CD4-positive, alpha-beta T cell treated with Interleukin-4 for 1 hour (primary cell): ENCODE measurements at places on chromosomes 2 and 18.
A peak's percentile ranks its signal among the peaks of the same experiment; 100 is the strongest.

- no peak for DNase-seq
Measured at GRCh38 chr2:240811346-240812300, 8.4 kb downstream of the KIF1A start.

- DNase-seq: peak; percentile 78
Measured at GRCh38 chr18:23515911-23516546, 12.7 kb downstream of the RMC1 start.

DNA sequence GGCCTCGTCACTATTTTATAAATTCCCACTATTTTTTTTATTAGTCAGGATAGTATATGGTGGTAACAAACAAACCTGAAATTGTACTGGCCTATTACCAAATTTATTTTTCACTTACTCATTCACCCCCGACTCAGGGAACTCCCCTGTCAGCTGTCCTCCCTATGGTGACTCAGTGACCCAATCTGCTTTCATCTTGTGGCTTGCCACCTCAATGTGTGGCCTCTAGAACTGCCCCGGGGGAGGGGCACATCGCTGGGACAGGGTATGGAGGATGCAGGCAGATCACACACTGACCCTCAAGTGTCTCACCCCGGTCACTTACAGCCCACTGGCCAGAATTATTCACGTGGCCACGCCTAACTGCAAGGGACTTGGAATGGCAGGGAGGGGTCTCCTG lies 71.6 kb downstream of the ACTR2 start:
- DNase-seq: no peak

DNA sequence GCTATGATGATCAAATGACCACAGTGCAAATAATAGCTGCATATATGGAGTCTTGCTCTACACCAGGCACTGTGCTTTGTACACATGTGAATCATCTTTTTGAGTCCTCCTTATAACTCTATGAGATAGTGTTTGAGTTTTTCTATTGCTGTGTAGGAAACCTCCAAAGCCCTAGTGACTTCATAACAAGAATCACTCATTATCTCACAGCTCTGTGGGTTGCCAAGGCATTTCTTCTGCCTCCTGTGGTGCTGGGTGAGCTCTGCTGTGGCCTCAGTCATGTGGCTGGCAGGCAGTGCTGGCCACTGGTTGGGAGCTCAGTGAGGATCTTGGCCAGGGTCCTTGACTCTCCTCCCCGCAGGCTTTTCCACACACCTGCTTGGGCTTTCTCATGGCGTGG lies 153.4 kb downstream of the CAPN13 start:
- no peak for DNase-seq

DNA sequence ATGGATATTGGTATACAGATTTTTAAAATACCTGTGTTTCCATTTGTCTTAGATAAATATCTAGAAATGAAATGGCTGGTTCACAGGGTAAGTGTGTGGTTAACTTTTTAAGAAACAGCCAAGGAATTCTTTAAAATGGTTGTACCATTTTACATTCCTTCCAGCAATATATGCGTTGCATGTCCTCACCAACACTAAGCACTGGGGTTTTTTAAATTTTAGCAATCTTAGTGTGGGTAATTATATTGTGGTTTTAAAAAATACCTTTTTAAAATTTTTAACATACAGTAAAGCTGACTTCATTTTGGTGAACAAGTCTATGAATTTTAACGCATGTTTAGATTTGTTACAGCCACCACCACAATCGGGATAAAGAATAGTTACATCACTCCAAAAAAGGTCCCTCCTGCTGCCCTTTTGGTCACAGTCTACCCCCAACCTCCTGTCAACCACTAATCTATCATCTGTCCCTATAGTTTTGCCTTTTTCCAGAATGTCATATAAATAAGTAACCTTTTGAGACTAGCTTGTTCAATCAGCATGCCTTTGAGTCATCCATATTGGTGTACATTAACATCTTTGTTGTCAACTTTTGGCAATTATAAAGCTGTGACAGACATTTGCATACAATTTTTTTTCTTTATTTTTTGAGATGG lies 128.1 kb upstream of the MSTN start:
- DNase-seq: no peak

- no peak for DNase-seq
Measured at GRCh38 chr2:579351-579886, 97.8 kb downstream of the TMEM18 start.

DNA sequence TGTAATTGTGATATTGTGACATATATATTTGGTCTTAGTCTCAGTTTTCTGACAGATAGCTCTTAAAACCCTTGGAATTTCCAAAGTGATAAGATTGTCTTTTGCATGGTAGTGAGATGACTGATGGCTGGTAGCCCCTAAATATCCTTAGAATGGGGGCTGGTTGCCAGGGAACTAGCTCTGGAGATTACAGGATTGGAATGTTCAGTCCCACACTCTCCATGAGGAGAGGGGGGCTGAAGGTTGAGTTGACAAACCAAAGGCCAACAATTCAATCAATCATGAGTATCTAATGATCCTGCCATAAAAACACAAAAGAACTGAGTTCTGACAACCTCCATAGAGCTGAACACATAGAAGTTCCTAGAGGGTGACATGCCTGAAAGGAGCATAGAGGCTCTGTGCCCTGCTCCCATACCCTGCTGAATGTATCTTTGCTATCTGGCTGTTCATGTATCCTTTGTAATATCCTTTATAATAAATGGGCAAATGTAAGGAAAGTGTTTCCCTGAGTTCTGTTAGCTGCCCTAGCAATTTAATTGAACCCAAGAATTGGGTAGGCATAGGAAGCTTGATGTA lies 1680.3 kb upstream of the PIK3C3 start:
- DNase-seq: no peak

DNA sequence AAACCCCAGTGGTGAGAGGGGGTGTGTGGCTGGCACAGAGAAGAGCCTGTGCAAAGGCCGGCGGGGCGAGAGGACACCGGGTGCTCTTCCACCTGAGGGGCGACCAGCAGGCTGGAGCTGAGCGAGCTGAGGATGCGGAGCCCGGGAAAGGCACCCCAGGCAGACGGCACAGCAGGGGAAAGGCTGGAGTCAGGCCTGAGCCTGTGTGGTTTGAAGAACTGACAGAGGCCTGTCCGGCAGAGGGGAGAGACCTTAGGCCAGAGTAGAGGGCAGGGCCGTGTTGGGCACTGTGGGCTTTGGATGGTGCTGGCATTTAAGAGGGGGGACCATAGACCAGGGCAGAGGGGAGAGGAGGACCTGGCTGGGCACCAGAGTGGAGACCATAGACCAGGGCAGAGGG lies 149.8 kb downstream of the RTP5 start:
- no peak for DNase-seq

DNA sequence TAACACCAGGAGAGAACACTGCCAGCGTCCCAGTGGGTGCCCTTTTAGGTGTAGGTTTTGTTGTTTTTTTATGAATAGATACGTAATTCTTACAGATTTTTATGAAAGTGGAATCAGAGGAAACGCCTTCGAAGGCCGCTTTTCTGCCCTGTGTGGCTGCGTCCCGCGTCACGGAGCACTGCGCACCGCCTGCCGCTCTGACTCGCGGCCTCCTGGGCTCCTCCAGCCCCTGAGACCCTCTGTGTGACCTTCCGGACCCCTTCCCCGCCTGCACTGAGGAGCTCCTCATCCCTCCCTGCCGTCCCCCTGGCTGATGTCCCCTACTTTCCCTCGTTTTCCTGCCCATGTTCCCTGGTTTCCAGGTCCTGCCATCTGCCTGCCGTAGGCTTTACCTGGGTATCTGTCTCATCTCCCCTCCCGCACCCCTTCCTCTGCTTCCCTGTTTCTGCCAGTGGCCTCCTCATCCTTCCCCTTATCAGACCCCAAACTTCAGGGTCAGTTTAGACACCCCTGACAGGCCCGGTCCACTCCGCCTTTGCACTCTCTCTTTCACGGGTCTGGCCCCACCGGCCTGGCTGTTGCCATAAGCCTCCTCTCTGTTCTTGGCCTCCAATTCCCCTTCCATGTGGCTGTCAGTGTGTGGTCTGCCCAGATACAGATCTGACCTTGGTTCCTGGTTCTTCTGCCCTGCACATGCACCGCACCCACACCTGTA lies 32.7 kb downstream of the PDIA6 start:
- no peak for DNase-seq

DNA sequence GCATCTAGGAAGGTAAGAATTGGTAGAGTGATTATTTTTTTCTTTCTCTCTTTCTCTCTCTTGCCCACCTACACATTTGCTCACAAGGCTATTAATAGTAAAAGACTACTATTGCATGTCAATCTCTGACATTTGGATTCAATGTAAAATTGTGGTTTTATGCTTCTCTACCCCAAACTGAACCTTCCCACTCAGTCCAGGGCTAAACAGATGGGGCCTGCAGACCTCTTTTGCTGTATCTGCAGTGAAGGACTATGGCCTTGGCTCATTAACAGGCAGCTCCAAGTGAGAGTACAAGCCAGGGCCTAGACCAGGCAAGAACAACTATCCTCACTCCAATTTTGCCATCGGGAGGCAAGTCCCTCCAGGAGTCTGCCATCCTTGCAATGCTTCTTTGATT lies 68.3 kb upstream of the ARL4C start:
- DNase-seq: no peak

DNA sequence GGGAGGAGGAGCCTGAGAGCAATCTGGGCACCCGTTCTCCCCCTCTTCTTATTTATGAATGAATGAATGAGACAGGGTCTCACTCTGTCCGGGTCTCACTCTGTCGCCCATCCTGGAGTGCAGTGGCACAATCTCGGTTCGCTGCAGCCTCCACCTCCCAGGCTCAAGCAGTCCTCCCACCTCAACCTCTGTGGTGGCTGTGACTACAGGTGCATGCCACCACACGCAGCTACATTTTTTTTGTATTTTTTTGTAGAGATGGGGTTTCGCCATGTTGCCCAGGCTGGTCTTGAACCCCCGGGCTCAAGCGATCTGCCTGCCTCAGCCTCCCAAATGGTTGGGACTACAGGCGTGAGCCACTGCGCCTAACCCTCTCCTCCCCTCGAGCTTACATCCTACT lies 198.4 kb downstream of the NEDD4L start:
- DNase-seq: no peak
